OCI-LY7 (cell line): ENCODE measurements at places on chromosomes 7 and 10. TPM values are rescaled to one million over a fixed set of nuclear protein-coding genes. Genes with fewer than 3 reads are reported as not detected.

Gene AKR1C8
- not detected in 2 replicates for total RNA-seq

Gene RET
- total RNA-seq: 0.06 TPM in 1 of 2 replicates, not detected in the other

DNA sequence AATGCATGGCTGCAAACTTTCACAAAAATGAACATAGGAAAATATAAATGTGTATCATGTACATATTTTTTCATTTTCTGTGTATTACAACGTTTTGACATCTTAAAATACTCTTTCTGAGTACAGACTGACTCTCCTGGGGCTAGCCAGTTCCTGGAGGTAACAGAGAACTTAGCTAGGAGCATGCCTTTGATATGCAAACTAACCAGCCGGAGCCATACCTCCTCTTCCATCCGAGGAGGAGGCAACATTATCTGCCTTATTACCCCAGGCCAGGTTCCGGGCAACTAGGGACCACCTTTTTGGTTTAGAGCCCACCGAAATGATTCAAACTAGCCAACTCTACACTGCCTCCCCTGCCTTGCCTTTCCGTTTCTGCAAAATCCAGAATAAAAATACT, 33.7 kb upstream of the HECW1 start:
- DNase-seq: no peak

DNA sequence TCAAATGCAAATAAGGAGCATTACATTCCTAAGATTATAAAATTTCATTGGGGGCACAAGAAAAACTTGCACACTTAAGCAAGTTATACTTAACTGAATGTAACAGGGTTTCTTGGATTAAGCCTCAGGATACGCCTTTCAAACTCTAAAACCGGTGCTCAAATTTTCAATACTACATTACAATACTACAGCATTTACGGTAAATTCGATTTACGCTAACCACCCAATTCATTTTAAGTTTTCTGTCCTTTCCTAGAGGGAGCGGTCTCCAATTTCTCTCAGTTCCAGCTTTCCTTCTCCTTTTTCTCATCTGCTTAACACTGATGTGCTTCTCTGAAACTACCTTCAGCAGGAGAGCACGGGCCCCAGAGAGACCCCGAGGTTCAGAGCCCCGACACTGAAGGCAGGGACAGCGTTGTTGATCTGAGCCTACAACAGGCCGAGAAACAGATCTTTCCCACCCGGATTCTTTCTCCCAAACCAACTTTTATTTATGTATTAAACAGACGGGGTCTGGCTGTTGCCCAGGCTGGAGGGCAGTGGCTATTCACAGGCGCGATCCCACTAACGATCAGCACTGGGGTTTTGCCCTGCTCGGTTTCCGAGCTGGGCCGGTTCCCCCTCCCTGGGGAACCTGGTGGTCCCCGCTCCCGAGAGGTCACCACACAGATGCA, 798 bp downstream of the ZNF425 start:
- DNase-seq: peak; percentile 29

DNA sequence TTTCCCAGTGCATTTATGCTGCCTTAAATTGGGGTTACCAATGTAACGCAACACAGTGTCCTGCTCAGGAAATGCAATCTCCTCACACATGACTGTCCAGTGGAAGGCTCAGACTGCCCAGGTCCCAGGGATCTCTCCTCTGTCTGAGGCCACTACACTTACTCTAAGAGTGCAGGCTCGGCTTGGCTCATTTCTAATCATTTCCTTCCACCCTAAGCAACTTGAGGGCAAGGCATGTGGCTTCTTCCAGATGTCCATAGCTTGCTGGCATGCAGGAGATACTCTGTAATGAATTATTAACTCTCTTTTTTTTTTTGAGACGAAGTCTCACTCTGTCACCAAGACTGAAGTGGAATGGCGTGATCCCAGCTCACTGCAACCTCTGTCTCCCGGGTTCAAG, 23.7 kb downstream of the PLAC9 start:
- DNase-seq: no peak

DNA sequence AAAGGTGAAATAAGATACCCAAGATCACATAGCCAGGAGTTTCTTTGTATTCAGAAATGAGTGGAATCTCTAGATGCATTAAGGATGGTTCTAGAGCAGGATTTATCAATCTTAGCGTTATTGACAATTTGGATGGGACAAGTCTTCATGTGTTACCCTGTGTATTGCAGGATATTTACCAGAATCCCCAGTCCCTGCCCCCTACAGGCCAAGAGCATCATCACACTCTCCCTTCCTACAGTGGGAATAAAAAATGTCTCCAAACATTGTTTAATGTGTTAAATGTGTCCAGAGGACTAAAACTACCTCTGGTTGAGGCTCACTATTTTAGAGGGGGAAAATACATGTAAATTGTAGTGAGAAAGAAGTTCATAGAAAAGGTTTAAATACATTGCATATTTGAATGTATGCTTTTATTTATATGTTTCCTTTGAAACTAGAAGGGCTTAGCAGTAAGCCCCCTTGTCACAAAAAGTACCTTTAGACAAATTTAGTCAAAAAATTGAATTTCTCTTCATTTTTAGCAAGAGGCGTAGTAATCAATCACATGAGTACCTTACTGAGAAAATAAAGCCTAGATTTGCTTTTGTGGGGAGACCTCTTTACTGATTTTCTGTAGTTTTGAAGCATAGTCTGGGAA, 141.2 kb downstream of the MLLT10 start:
- peak; percentile 40 for DNase-seq

DNA sequence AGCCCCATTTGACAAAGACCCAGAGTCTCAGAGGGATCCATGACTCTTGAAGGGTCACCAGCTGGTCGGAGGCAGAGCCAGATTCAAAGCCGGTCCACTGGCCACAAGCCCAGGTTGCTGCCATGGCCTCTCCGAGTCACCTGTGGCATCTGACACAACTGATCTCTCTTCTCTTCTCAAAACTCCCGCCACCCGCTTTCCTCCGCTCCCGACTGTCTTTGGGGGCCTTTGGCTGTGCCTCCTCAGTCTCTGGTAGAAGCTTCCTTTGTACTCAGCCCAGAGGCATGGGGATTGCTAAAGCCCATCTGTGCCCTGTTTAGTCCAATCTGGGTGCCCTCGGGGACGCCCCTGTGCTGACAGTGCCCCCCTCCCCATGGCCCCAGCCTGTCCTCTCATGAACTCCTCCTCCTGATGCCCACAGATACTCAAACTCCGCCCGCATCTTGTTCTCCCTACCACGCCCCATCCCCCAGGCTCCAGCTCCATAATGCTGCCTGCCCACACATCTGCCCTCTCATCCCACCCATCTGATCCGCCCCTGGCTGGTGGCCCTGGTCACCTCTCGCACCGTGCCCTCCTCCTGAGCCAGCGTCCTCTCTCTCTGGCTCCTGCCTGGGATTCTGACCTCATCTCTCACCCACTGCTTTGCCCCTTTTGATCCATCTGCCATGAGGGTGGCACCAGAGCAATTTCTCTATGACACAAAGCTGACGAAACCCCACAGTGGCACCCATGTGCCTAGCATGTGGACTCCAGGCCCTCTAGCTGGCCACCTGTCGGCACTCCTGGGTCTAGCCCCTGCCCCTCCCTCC, 150.6 kb downstream of the SLIT1 start:
- DNase-seq: no peak

DNA sequence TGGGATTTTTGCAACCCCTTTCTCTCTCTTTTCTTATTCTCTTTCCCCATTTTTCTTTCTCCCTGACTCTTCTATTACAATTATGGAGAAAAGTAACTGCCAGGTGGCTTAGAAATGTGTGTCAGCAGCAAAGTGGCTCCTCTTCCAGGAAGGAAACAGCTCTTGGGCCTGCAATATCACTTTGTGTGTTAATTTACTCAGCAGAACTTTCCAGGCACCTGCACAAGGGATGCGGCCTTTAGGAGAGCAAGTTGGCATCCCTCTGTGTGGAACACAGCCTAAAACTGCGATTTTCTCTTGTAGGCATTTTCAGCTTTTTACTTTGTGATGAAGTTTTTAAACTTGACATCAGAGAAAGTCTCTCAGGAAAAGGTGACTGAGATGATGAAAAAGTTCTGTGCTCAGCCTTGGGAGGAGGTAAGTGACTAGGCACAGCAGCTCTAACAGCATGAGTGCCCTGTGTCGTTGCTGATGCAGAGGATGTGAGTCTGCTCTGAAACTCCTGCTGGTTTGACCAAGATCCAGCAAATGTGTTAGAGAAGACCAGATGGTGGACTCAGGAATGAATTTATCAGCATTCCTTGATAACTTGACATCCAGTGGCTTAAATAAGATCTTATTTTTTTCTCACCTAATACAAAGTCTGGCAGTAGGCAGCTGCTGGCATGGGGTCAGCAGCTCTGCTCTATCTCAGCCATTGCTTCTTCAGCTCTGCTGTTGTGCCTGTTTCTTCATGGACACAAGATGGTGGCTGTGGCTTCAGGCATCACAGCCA, 47.4 kb upstream of the CC2D2B start:
- no peak for DNase-seq

DNA sequence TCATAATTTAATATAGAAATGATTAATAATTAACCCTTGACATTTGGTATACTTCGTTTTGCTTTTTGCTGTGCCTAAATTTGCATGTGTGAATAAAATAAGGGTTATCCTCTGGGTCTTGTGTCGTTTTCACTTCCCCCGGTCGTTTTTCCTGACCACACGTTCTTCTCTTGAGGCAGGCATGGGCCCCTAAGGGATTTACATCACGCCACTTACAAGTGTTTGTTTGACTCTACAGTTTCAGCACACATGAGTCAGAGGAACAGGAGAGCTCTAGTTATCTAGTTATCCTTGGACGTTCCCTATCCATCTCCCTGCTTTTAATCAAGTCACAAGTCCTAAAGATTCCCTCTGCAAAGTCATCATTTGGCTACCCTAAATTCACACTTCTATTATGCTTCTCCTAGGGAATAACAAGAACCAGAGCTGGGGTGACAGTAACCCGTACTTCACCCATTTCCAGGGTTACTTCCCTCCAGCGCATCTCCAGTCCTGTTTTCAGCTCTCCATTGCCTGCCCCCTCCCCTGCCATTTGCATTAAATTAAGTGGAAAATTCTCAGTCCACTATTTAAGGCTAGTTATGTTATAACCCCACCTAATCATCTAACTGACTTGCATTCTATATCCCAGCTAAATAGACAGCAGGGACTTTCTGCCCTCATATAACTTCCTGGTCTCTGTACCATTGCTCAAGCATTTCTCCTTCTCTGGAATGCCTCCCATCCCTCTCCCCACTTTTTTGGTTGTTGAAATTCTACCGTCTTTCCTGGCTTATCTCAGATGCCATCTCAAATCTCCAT, 206.9 kb downstream of the PTEN start:
- peak; percentile 71 for DNase-seq

DNA sequence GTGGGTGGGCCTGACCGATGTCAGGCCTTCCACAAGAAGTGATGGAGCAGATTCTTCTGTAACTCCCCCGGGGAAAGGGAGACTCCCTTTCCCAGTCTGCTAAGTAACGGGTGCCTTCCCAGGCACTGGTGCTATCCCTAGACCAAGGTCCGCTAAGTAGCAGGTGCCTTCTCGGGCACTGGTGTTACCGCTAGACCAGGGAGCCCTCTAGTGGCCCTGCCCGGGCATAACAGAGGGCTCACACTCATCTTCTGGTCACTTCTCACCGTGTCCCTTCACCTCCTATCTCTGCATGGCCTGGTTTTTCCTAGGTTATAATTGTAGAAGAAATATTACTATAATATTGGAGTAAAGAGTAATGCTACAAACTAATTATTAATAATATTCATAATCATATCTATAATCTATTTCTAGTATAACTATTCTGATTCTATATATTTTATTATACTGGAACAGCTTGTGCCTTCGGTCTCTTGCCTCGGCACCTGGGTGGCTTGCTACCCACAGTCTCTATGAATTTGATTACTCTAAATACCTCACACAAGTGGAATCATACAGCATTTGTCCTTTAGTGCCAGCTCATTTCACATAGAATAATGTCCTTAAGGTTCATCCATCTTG, 1378.7 kb downstream of the XPNPEP1 start:
- peak; percentile 53 for DNase-seq
